ENCODE measurements at places on chromosomes 1 and 21.

- H3K36me3 ChIP-seq = no peaks in the 10 kb centered on the region
- no peak for DNase-seq
- H3K27ac ChIP-seq = no peak overlapping the region
- H3K4me3 ChIP-seq = no peak overlapping the region
- no peaks in the 10 kb centered on the region for H3K27me3 ChIP-seq
- peaks cover 9% of the 10 kb centered on the region for H3K4me1 ChIP-seq
Measured at GRCh38 chr21:31278511-31279130, 65.4 kb downstream of the TIAM1 start.

DNA sequence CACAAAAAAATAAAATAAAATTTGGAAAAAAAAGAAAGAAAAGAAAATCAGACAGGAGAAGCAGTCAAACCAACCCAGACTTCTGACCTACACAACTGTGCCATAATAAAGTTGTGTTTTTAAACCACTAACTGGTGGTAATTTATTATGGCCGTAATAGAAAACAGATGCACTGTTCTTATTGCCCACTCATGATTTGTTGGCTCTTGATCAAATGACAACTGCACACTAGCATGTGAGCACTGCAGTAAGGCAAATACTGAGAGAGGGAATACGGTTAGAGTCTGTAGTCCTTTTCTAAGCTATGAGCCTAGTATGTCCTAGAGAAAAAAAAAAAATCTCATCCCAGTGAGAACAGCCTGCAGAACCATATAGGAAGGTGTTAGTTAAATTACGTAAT lies 61.2 kb upstream of the TNR start:
- no peaks in the 10 kb centered on the region for H3K36me3 ChIP-seq
- no peaks in the 10 kb centered on the region for H3K27me3 ChIP-seq
- H3K4me3 ChIP-seq = no peak overlapping the region
- no peaks in the 10 kb centered on the region for H3K4me1 ChIP-seq
- no peak for DNase-seq
- H3K27ac ChIP-seq = no peak overlapping the region

DNA sequence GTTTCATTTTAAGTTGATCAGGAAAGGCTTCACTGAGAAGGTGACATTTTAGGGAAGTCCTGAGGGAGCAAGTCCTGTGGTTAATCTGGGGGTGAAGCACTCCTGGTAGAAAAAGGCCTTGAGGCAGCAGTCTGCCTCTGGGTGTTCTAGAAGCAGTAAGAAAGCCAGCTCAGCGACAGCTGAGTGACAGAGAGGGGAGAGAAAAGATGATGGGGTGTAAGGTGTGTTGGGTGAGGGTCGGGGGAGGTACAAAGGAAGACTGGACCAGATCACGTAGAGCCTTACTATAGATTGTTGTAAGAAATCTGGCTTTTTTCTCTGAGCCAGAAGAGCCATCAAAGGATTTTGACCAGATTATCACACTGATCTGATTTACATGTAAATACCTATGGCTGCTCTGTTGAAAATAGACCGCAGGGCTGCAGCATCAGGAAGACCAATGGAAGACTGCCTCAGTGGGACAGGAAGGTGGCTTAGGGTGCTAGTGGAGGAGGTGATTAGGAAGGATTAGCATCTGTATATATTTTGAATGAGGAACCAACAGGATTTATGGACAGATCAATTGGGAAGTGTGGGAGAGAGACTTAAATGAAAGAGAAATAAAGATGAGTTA lies 131.2 kb downstream of the CDC7 start:
- H3K27me3 ChIP-seq = no peaks in the 10 kb centered on the region
- no peak overlapping the region for H3K4me3 ChIP-seq
- no peak overlapping the region for H3K27ac ChIP-seq
- DNase-seq = no peak

DNA sequence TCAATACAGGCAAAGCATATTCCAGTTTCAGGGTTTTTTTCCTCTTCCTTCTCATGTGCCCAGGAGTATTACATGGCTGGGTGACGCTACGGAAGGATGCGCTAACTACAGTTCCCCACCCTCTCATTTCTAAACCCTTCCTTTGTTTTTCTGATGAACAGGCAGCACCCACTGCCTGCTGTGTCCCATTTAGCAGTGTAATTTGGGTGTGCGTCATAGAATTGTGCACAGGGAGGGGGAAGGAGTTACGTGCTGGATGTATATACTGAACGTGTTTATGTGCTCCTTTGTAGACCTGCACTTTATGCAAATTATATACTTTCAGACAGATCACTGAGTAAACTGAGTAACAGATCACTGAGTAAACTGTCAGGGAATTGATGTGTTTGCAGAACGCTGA lies 44.5 kb downstream of the ELAPOR1 start:
- no peak for DNase-seq
- no peaks in the 10 kb centered on the region for H3K36me3 ChIP-seq
- H3K4me3 ChIP-seq = no peak overlapping the region
- no peaks in the 10 kb centered on the region for H3K4me1 ChIP-seq
- H3K27me3 ChIP-seq = no peaks in the 10 kb centered on the region

- DNase-seq = no peak
- peaks cover 6% of the 10 kb centered on the region for H3K27me3 ChIP-seq
- H3K4me1 ChIP-seq = no peaks in the 10 kb centered on the region
- H3K36me3 ChIP-seq = no peaks in the 10 kb centered on the region
Measured at GRCh38 chr1:111880881-111881837, 108.3 kb downstream of the KCND3 start.

- H3K36me3 ChIP-seq = no peaks in the 10 kb centered on the region
- no peak for DNase-seq
- no peaks in the 10 kb centered on the region for H3K27me3 ChIP-seq
- H3K4me1 ChIP-seq = no peaks in the 10 kb centered on the region
- H3K4me3 ChIP-seq = no peak overlapping the region
- H3K27ac ChIP-seq = no peak overlapping the region
Measured at GRCh38 chr1:78095593-78095992, 49.8 kb downstream of the GIPC2 start.

DNA sequence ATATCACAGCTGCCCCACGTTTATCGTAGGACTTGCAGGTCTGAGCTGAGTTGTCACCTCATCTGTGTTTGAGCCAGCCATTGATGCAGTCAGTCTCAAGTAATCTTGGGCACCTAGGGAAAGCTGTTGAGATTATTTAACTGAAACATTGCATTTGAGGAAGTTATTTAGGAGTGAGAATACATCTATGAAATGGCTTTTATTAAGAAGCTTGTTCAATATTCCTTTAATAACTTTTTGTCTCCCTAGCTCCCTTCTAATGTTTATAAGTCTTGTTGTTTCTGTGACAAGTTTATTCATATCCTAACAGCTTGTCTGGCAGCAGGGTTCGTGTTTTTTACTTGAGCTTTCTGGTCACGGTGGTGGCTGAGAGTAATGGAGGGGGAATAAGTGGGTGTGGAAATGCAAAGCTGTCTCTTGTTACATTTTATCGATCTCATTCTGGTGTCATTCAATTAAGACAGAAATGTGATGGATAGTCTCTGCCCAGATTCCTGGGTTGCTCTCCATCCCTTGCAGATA lies 555.9 kb downstream of the USP25 start:
- no peaks in the 10 kb centered on the region for H3K27me3 ChIP-seq
- no peaks in the 10 kb centered on the region for H3K4me1 ChIP-seq
- no peaks in the 10 kb centered on the region for H3K36me3 ChIP-seq
- no peak overlapping the region for H3K4me3 ChIP-seq

DNA sequence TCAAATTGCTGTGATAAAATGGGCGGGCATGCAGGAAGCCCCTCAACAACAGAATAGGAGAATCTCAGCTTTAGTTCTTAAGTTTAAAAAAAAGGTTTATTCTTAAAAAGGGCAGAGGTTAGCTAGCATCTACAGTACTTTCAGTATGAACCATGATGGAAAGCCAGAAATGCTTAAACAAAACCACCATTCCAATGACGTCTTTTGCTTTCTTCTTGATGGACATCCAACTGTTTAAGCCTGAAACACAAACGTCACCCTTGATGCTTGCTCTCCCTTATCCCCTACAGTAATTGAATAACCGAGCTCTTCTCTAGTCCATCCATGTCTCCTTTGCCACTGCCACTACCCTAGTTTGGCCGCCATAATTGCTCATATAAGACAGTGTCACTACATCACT lies 25.7 kb downstream of the TAF5L start:
- H3K27me3 ChIP-seq = no peaks in the 10 kb centered on the region
- peaks cover 29% of the 10 kb centered on the region for H3K36me3 ChIP-seq
- no peak for DNase-seq
- H3K4me1 ChIP-seq = no peaks in the 10 kb centered on the region
